ENCODE measurements at places on chromosomes 6 and 20.

DNA sequence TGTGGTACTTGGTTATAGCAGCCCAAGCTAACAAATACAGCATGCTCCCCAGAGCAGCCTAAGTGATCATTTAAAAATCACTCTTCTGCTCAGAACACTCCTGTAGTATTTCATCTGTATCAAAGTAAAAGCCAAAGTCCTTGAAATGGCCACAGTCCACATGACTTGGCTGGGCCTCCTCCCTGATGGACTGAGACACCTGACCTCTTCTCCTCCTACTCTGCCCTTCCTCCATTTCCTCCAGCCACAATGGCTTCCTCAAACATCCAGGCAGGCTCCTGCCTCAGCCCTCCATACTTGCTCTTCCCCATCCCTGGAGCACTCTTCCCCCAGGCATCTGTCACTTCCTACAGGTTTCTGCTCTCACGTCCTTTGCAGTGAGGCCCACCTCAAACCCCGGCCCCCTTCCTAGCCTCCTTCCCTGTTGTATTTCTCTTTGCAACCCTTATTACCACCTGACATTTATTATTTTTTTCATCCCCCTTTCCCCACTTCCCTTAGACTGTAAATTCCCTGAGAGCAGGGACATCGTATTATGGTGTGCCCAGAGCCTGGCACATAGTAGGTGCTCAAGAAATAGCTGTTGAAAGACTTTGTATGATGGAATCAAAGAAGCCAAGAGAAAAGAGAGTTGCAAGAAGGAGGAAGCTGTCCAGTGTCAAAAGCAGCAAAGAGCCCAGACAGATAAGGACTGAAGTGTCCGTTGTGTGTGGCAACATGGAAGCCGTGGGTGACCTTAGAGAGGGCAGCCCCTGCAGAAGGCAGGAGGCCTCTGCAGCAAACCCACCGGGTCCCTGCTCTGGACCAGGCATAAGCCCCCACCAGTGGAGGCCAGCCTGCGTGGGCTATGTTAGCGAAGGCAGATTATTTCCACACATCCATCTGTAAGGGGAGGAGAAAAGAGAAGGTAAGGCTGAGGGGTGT is 87.5 kb downstream of the TRERF1 start:
- DNase-seq: no peak

- no peak for DNase-seq
Measured at GRCh38 chr6:141956046-141956761, 176.5 kb upstream of the GJE1 start.

GRCh38 chr6:2634139-2634964 is 116.4 kb downstream of the MYLK4 start:
- DNase-seq: peak; percentile 75

DNA sequence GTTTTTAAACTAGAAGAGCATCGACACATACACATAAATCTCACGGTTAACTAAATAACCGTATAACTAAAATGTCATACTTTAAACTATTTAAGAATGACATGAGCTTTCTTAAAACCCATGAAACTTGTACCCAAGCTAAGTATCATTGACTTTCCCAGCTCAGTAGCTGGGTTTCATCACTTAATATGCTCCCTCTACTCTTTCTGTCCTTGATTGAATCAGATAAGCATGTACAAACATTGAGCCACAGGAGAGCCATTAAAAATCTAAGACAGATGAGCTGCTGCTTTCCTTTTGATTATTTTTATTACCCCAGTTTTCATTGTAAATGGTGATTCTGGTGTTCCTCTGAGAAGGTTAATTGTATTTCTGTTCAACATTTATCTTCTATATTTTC is 115.8 kb downstream of the FOXO3 start:
- DNase-seq: no peak

GRCh38 chr20:12984863-12985262 is 23.9 kb upstream of the SPTLC3 start:
- DNase-seq: no peak

- no peak for DNase-seq
Measured at GRCh38 chr6:112259337-112259675, 4.9 kb upstream of the LAMA4 start.

- no peak for DNase-seq
Measured at GRCh38 chr6:20696676-20697075, 162.4 kb downstream of the CDKAL1 start.

GRCh38 chr6:128981716-128982115 is 98.8 kb downstream of the LAMA2 start:
- no peak for DNase-seq

DNA sequence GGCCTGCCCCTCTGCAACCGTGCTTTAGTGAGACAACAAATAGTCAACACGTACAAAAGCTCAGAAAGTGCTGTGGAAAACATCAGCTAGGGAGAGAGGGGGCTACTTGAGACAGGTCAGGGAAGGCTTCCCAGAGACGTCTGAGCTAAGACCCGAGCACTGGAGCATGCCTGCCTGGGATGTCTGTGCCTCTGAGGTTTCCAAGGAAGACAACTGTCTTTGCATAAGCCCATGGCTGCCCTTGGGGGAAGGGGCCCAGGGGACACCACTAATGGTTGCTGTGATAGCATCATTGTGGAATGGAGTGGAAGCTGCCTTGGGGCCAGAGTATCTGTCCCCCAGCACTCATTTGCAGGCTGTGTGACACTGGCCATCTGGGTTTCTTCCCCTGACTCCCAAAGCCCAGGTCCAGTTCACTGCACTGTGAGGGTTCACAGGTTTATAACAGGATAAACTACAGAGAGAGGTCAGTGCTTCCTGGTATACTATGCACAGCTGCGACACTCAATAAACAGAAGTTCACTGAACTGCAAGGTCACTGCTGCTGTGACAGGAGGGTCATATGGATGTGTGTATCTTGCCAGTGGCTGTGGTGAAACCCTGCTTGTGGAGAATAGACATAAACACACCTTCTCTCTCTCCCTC is 1.5 kb upstream of the ARFGEF2 start:
- peak; percentile 33 for DNase-seq

DNA sequence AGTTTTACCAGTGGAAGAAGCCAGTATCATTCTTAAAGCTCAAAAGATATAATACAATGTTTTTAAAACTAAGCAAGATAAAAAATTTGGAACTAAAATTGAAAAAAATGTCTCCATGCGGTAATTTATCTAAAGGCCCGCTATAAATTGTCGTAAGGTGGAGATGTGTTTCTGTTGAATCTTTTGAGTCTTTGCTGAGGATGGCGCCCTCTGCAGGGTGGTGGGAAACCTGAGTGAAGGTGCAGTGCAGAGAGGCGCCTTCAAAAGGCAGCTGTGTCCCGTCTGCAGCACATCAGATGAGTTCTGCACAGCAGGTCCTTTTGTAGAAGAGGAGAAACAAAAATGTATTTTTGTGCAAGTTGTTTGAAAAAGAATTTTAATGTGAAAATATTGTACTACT is 29.4 kb upstream of the KIF25 start:
- DNase-seq: no peak

GRCh38 chr20:38934530-38934929 is 8.3 kb downstream of the FAM83D start:
- no peak for DNase-seq

GRCh38 chr6:67300430-67301040 is 1334.5 kb upstream of the ADGRB3 start:
- no peak for DNase-seq

DNA sequence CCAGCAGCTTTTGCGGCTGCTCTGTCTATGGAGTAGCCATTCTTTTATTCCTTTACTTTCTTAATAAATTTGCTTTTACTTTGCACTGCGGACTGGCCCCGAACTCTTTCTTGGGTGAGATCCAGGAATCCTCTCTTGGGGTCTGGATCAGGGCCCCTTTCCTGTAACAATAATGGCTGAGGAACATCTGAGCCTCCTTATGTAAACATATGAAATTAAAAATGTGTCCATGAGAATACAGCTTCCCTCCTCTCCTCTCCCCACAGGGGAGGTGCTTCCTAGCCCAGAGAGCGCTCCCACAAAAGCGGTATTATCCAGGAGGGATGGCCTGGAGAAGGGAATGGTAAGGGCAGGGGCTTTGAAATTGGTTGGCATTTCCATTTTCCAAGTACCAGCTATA is 81.1 kb downstream of the PSMG4 start:
- DNase-seq: no peak

DNA sequence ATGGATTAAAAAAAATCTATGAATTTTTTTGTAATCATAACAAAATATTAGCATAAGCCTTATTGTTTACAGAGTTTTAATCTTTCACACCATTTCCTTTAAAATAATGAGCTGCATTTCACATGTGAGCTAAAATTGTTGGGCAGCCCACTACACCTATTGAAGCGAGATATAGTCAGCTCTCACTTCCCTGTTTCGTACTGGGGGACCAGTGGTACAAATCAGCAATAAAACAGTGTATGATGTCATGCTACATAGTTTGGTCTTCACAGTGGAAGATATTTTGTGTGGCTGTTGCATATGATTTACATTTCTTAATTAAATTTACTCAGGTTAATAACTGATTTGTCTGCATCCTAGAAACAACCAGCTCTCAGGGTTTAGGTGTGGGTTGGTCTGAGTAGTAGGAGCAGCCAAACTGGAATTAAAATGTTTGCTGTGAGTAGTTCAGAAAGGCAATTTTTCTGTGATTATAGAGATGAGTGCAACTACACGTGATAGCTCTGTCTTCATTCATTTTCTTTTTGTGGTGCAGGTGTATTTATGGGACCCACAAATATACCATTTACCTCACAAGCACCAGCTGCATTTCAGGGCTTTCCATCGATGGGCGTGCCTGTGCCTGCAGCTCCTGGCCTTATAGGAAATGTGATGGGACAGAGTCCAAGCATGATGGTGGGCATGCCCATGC is 99.3 kb downstream of the B3GAT2 start:
- no peak for DNase-seq

- DNase-seq: no peak
Measured at GRCh38 chr20:46823753-46824152, 70.9 kb upstream of the EYA2 start.

DNA sequence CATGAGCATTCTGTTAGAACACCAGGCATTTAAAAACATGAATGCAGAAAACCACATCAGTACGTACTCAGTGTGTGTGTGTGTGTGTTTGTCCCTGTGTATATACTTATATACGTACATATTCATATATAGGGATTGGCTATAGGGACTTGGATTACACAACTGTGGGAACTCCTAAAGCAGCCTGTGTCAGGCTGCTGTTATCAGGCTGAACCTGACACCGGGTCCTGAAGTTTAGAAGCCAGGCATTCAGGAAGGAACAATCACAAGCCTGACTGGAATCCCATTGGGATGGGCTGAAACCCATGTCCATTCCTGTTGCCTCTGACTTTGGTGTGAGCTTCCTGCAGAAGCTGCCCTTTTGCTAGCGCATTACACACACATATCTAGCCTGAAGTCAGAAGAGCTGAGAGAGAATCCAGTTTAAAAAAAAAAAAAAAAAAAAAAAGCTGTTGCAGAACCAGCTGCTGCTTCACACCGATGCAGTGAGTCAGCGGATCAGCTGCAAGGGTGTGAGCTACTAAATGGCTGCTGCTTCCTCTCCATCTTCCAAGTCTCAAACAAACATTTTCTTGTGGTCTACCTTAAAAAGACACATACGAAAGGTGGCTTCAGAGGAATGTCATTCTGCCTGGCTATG is 348.1 kb downstream of the THBS2 start:
- peak; percentile 32 for DNase-seq

DNA sequence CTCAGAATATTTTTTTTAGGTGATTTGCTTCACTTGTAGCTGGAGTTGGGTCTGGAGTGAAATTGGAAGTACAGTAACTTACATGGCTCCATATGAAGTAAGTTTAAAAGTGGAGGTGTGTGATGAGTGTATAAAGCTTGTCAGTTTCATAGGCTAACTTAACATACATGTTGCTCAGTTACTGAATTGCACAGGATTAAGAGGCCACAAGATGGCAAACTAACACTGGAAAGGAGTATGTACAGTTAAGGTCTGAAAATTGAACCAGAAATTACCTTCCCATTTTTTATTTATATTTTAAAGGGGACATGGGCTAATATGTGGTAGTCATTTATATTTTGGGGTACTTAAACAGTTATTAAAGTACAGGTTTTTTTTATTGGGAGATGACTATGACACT is 45.3 kb upstream of the SMIM8 start:
- DNase-seq: peak; percentile 2

DNA sequence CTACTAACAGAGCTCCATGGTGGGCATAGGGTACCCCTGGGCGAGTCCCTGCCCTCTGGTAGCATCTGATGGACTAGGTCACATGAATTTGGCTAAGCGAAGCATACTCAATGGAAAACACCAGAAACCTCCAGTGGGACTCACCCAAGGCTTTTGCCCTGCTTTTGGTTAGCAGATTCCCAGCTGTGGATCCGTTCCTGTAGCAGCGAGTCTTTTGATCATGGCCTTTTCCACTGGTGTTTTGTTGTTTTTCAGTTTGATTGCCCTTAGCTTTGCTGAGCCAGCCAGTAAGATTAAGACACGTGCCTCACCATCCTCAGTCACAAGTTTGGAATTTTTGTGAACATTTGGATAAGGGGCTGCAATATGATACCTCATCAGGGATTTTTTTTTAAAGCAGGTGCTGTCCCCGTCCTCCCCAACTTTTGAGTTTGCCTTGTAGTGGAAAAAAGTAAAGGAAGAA is 8.0 kb downstream of the TNFAIP3 start:
- DNase-seq: no peak

DNA sequence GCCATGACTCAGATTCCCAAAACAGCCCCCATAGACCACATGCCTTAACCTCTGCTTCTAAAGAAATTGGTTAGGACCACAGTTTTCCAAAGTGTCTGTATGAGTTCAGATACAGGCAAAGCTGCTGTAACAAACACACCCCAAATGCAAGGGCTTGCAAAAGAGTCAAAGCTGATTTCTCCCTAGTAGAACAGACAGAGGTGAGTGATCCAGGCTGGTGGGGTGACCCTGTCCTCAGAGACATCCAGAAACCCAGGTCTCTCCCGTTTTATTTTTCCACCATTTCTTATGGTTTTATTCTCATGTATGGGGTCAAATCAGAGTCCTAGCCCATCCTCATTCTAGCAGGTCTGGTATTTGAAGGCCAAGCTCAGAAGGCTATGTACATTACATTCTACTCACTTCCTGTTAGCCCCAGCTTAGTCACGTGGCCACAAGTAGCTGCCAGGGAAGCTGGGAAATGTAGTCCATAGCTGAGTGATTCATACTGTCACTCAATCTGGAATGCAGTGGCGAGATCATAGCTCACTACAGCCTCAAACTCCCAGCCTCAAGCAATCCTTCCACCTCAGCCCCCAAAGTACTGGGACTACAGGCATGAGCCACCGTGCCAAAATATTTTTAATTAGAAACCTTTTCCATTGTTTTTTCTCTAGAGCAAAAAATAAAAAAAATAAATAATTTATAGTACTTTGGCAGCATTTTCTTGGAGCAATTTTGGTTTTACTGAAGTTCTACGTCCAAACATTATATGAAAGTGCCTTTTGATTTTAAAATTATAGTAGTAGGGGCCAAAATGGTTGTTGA is 175.2 kb downstream of the ZMYND8 start:
- DNase-seq: peak; percentile 24

- DNase-seq: peak; percentile 84
Measured at GRCh38 chr6:31541059-31541657, 645 bp downstream of the DDX39B start.

- no peak for DNase-seq
Measured at GRCh38 chr6:19380293-19380692, 456.9 kb upstream of the ID4 start.

DNA sequence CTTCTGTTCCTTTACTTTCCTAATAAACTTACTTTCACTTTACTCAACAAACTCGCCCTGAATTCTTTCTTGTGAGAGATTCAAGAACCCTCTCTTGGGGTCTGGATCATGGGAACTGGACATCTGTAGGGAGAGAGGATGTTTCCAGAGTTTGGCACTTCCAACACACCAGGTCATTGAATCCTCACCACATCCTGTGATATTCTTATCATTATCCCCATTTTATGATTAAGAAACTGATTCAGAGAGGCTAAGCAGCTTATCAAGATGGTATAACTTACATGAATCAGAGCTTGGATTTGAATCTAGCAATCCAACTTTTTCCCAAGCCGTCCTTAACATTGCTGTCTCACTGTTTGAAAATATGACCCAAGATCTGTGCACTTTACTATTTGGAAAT is 15.5 kb downstream of the PPIL6 start:
- DNase-seq: no peak
